ENCODE measurements at places on chromosomes 16 and 17. TPM values are rescaled to one million over a fixed set of nuclear protein-coding genes. Genes with fewer than 3 reads are reported as not detected.
A peak's percentile ranks its signal among the peaks of the same experiment; 100 is the strongest.

PRMT7 gene
- 61.9 TPM for total RNA-seq

ORC6 gene
- total RNA-seq, result 71.5 TPM

SLX1A gene
- 27.3 TPM for total RNA-seq

ABCC11 gene
- not detected for total RNA-seq

GRCh38 chr17:12982224-12982623 lies 35.6 kb downstream of the ELAC2 start:
- 0 out of 2 replicates have a peak, but pooled peaks cover 9% of the 10 kb centered on the region for H3K4me1 ChIP-seq
- no peak overlapping the region for H3K27ac ChIP-seq
- no peak overlapping the region for H3K4me3 ChIP-seq
- no peaks in the 10 kb centered on the region for H3K27me3 ChIP-seq

DNA sequence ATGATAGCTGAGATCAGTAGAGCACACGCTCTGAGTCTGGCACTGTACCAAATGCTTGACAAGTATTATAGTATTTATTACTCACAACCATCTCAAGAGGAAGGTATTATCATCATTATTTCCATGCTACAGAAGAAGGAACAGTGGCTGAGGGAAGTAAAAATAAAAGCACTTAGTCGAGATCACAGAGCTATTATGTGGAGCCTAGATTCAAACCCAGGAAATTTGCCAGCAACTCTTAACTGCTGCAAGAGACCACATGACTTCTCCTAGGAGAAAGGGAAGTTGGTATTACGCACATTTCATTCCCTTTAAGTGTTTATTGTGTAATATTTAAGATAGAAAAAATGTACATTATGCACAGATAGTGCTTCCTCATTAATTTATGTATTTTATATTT lies 1.0 kb upstream of the RHOT1 start:
- no peak overlapping the region for H3K27ac ChIP-seq
- DNase-seq, result no peak
- no peaks in the 10 kb centered on the region for H3K27me3 ChIP-seq
- H3K4me3 ChIP-seq, result peak overlapping the region; percentile 93
- no peaks in the 10 kb centered on the region for H3K36me3 ChIP-seq
- peaks cover 22% of the 10 kb centered on the region for H3K4me1 ChIP-seq

DNA sequence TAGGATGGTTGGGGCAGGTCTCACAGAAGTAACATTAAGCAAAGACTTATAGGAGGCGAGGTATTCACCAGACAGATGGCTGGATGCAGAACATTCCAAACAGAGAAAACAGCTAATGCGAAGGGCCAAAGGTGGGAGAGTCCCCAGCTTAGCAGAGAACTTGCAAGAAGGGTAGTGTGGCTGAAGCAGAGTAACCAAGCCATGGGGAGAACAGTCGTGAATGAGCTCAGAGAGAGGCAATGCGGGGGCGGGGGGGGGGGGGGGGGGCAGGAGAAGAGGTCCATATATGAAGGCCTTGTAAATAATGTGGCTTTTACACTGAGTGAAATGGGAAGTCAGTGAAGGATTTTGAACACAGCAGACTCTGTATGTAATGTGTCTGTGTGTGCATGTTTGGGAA lies 81.3 kb downstream of the SMG6 start:
- no peaks in the 10 kb centered on the region for H3K36me3 ChIP-seq
- H3K27ac ChIP-seq, result no peak overlapping the region
- no peak overlapping the region for H3K4me3 ChIP-seq
- DNase-seq, result no peak
- H3K27me3 ChIP-seq, result no peaks in the 10 kb centered on the region

DNA sequence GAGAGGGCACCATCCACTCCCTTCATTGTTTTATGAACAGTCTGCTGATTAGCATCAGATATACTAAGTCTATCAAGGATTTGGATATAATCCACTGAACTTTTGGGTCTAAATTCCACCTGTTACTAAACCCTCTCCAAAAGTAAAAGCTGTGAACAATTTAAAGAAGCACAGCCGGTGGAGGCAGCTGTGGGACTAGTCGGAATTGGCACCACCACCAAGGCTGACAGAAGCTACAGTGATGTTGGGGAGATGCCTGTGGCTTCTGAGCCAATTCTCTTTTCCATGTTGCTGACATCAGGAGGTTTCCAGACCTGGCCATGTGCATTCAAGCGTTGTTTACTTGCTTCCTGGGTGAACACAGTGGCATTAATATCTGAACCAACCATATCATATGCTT lies 679.0 kb upstream of the CA10 start:
- H3K27ac ChIP-seq, result no peak overlapping the region
- no peaks in the 10 kb centered on the region for H3K4me1 ChIP-seq
- H3K36me3 ChIP-seq, result no peaks in the 10 kb centered on the region
- H3K27me3 ChIP-seq, result no peaks in the 10 kb centered on the region

DNA sequence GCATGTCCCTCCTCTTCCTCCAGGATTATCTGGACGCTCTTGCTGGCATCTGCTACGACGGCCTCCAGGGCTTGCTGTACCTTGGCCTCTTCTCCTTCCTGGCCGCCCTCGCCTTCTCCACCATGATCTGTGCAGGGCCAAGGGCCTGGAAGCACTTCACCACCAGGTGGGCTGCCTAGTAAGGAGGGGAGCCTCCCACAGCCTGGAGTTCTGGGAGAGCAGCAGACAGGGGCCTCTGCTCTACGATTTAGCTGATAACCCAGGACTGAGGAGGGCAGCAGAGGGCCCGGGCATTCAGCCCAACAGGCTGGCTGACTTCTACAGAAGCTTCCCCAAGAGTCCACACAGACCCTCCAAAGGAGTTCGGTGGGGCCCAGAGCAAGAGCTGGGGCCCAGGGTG lies 21.8 kb upstream of the DNAI2 start:
- no peak for DNase-seq
- H3K27me3 ChIP-seq, result no peaks in the 10 kb centered on the region
- H3K4me1 ChIP-seq, result no peaks in the 10 kb centered on the region
- no peak overlapping the region for H3K4me3 ChIP-seq

GRCh38 chr16:85231959-85232358 lies 119.7 kb upstream of the CIBAR2 start:
- no peak overlapping the region for H3K4me3 ChIP-seq
- DNase-seq, result no peak
- H3K27me3 ChIP-seq, result no peaks in the 10 kb centered on the region
- peaks cover 27% of the 10 kb centered on the region for H3K4me1 ChIP-seq

GRCh38 chr16:10107081-10107480 lies 75.1 kb downstream of the GRIN2A start:
- H3K4me1 ChIP-seq, result no peaks in the 10 kb centered on the region
- H3K27me3 ChIP-seq, result no peaks in the 10 kb centered on the region
- H3K27ac ChIP-seq, result no peak overlapping the region

DNA sequence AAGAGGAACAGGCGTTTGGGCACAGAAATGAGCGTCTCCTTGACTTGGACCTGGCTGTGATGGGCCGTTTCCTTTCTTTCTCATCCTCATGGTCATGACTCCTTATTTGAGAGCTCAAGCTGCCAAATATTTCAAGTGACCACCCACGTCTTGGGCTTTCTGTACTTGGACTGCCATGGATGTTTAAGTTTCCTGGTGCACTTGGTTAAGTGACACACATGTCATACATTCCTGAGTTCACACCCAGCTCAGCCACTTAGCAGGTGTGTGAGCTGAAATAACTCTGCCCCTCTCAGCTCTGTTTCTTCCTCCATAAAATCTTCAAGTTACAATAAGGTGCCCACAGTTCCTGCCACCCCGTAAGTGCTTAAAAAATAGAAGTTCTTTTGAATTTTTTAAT lies 114.5 kb downstream of the CLEC16A start:
- no peaks in the 10 kb centered on the region for H3K36me3 ChIP-seq
- H3K27me3 ChIP-seq, result no peaks in the 10 kb centered on the region
- DNase-seq, result no peak
- no peak overlapping the region for H3K27ac ChIP-seq

DNA sequence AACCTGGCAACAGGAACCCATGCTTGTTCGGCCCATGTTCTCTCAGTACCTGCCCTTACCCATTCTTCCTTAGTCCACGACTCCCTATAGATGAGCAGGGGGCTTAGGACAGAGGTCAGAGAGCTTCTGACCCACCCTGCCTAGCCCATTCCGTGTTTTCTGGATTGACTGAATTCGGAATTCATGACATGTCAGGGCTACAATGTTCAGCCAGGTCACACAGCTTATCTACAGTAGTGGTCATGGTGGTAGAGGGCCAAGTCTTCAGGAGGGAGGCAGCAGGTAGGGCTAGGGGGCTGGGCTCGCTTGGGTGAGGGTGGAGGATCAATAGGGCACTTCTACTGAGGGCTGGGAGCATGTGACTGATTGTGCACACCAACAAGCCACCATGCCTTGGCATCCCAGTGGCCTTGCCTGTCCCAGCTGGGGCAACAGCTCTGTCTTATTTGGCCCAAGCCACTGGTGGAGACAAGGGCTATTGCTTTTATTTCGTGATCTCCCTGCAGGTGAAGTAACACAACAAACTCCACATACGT lies 3.1 kb downstream of the HEXIM2 start:
- H3K27me3 ChIP-seq, result no peaks in the 10 kb centered on the region
- peaks cover 4% of the 10 kb centered on the region for H3K4me1 ChIP-seq
- no peak for DNase-seq
- no peaks in the 10 kb centered on the region for H3K36me3 ChIP-seq
- no peak overlapping the region for H3K27ac ChIP-seq

DNA sequence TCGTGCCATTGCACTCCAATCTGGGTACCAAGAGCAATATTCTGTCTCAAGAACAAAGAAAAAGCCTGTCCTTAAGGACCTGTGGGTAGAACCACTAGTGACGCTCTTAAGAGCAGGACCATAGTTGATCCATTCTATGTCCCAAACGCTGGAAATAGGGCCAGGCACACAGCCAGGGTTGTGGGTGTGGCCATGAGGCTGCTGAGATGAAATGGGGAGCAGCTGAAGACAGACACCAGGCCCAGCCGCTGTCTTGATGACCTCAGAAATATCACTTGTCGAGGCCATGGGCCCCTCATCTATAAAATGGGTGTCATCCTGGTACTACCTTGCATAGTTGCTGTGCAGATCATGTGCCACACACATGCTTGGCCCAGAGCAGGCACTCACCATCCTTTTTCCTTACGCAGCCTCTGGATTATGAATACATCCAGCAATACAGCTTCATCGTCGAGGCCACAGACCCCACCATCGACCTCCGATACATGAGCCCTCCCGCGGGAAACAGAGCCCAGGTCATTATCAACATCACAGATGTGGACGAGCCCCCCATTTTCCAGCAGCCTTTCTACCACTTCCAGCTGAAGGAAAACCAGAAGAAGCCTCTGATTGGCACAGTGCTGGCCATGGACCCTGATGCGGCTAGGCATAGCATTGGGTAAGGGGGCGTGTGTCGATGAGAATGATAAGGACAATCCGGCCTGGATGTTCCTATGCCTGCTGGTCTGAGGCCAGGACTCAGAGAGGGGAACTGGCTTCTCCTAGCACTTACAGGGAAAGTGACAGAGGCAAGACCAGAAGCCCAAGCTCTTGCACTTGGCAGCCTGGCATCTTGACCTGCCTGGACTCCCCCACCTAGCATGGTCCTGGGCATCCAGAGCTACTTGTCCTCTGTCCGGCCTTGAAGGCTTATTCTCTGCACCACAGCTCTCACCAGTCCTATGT lies 25.5 kb downstream of the CDH5 start:
- H3K4me3 ChIP-seq, result no peak overlapping the region
- H3K27me3 ChIP-seq, result no peaks in the 10 kb centered on the region
- H3K36me3 ChIP-seq, result no peaks in the 10 kb centered on the region

GRCh38 chr17:77281122-77281903 lies 140.5 kb downstream of the SEC14L1 start:
- peak; percentile 80 for DNase-seq
- H3K4me3 ChIP-seq, result peak overlapping the region; percentile 88
- H3K4me1 ChIP-seq, result peaks cover 31% of the 10 kb centered on the region
- no peaks in the 10 kb centered on the region for H3K36me3 ChIP-seq
- H3K27ac ChIP-seq, result no peak overlapping the region
- peaks cover 25% of the 10 kb centered on the region for H3K27me3 ChIP-seq

GRCh38 chr17:61846761-61847375 lies 16.5 kb downstream of the BRIP1 start:
- H3K27ac ChIP-seq, result no peak overlapping the region
- no peaks in the 10 kb centered on the region for H3K27me3 ChIP-seq
- no peaks in the 10 kb centered on the region for H3K4me1 ChIP-seq
- DNase-seq, result no peak

DNA sequence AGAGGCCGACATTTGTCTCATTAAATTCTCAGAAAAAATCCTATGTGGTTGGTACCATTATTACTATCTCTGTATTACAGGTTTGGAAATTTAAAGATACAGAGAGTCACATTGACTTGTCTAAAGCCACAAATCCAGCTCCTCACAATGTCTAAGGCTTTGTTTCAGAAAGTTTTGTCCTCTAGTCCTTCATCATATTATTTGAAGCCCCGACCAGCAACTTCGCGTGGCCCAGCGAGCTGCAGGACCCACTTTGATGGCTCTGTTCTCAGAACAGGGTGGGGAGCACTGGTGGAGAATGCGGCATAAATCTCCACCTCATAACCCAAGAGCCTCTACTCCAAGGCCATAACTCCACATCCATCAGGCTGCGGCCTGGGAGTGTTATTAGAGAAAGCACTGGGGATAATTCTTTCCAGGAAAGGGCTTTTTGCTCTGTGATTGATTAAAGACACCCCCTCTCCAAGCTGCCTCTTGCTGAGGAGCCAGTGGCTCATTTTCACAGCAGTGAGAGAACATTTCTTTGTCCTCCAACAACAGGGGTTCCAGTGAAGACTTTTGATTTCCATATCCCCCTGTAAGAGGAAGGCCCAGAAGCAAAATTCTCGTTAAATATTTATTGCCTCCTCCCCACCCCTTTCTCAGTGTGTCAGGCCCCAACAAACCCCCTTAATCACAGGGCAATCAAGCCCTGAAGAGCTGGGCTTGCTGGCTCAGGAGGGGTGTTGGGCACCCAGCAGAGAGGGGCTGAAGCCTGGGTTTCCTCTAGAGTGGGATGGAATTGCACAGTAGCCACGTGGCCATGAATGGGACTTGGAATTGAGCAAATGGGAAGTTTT lies 113.7 kb upstream of the CDH11 start:
- H3K4me1 ChIP-seq, result peaks cover 17% of the 10 kb centered on the region
- peaks cover 6% of the 10 kb centered on the region for H3K36me3 ChIP-seq
- peak overlapping the region; percentile 97 for H3K4me3 ChIP-seq
- DNase-seq, result peak; percentile 46

DNA sequence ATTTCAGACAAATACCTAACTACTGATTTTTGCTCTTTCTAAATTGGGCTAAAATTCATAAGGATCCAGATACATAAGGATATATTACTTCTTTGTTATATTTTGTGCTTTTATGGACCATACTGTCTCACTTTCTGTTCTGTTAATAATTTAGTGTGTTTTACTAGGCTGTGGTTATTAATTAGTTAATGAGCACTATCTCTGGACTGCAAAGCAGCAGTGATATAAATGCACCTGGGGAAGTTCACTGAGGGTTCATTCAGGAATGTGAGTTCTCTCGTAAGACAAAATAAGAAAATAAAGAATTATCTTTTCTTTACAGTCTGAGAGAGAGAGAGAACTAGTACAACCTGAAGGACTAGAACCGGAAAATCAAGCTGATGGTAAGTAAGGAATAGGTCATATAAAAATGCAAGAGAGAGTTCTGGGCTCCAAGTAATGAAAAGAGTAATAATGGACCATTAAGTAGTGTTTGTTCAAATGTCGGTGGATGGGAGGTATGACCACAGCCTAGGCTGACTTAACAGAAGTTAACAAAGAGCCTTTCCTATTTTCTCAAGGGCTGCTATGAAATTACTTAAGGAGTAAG lies 55.6 kb downstream of the IKZF3 start:
- H3K27ac ChIP-seq, result no peak overlapping the region
- no peaks in the 10 kb centered on the region for H3K36me3 ChIP-seq
- DNase-seq, result no peak

- no peak for DNase-seq
- no peak overlapping the region for H3K27ac ChIP-seq
- no peaks in the 10 kb centered on the region for H3K4me1 ChIP-seq
- no peaks in the 10 kb centered on the region for H3K36me3 ChIP-seq
- H3K27me3 ChIP-seq, result no peaks in the 10 kb centered on the region
Measured at GRCh38 chr17:78476973-78477372, 98.5 kb downstream of the PGS1 start.

Data from GM23338 (cell line).